ENCODE measurements at places on chromosomes 5 and 9.

DNA sequence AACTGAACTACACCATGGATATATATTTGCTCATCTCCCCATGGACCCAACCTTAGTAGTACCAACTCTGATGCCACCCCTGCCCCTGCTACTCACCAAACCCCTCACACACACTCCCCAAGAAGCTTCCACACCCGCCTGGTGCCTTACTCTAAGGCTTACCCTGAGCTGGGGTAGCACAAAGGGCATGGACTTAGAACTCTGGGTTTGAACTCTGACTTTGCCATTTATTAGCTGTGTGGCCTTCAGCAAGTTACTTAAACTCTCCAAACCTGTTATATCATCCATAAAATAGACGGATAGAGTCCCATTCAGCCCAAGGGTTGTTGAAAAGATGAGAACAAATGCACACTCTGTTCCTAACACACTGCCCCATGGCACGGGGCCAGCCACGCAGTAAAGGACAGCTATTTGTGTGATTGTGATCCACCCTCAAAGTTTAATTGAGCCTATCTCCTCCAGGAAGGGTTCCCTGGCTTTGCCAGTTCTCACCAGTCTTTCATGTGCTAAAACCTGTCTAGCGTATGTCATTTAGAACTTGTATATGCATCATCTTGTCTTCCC is 111.0 kb downstream of the KLHL3 start:
- no peak for DNase-seq

DNA sequence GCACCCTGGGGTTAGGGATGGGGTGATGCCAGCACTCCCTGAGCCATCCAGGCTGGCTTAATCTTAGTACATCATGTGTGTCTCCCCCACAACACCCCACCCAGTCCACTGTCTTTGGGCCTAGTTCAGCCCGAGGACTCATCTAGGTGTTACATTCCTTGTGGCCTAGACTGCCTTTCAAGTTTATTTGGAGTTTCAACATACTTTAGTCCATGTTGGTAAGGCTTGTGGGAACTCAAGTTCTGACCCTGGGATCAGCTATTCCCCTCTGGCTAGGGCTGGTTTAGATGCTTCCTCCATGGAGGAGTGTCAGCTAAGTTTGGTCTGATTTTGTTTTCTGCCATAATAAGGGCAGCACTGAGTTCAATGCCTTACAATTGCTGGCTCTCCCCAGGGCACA is 302.4 kb downstream of the SMARCA2 start:
- no peak for DNase-seq

- DNase-seq = no peak
These were observed 1478.3 kb upstream of the CDH9 start for GRCh38 chr5:28516722-28517121.

DNA sequence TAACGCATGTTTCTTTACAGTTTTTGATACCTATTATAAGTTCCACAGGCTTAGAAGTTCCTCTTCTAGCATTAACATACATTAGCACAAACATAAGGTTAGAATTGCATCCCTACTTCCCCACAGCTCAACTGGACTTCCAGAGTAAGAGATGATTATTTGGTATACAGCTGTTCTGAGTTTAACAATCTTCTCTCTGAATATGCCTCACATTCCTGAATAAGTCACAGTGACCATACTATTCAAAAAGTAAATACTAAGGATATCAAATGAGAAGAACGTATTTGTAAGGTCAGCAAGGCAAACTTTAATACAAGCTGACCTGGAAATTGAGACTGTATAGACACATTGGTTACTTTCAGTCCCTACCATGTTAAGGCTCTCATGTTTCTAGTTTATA is 21.3 kb downstream of the NR6A1 start:
- no peak for DNase-seq

DNA sequence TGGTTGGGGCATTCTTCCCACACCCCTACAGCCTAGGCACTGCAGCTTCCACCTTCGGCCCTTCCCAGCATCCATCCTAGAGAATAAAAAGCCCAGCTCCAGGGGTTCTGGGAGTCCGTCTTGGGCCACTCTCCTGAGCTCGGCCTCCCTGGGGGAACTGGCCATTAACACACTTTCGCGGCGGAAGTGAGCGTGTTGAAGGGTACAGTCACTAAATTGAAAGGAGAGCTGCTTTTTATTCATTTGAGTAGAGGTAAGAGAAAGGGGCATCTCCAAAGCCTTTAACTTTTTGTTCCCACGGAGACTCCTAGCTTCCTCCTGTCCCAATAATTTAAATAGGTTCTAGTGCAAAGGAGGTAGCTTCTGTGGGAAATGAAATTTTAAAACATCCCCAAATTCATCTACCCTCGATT is 31.0 kb upstream of the NFIB start:
- DNase-seq = no peak

DNA sequence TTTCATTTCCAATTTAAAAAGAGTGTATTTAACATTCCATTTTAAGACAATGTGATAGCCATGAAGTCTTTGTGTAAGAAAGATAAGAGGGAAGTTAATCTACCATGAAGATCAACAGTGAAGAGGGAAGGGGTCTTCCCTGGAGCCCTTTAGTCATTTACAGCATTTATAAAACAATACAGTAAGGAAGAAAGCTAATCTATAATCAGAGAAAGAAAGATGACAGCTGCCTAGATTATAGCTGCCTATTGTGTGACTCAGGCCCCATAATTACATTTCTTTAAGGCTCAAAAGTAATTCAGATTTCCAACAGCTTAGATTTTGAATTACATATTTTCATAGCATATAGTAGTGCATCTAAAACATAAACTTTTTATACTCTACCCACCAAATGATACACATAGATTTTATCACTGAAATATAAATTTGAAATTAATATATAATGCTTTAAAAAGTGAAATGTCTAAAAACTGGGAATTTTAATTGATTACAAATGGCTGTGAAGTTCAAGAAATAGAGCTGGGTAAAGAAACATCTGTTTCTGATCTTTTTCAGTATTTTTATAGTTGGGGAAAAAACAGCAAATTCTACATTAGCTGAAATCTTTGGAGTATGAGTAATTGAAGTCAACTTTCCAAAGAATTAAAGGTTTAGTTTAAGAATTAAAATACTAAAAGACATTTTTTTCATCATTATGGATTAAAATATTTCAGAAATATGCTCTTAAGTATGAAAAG is 89.6 kb downstream of the RIC1 start:
- no peak for DNase-seq

- DNase-seq = no peak
These were observed 79.0 kb upstream of the TMEM252 start for GRCh38 chr9:68619636-68620035.

GRCh38 chr5:68251804-68252522 is 36.4 kb downstream of the PIK3R1 start:
- no peak for DNase-seq

- DNase-seq = peak; percentile 44
These were observed at the start of gene FAM169A for GRCh38 chr5:74865804-74866595. Gene FAM169A, minus strand, starts transcription at chr5:74866387. Its CDS starts 24,711 bp downstream, at chr5:74841676.

DNA sequence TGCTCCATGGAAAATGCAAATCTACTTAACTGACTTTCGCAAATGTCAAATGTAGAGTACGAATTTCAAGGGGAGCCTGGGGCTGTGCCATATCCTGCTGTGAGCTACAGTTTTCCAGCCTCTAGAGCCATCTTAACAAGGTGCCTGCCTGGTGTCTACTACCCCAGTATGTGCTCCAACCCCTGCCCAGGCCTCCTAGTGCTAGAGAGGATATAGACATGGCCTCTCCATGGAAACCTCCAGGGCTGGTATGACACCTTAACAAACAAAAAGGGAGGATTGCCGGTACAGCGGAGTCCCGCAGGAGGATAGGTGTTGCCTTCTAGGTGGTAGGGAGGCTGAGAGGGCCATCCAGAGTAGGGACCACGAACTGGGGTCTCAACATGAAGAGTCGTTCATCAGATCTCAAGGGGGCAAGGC is 13.6 kb upstream of the IL3 start:
- DNase-seq = no peak

DNA sequence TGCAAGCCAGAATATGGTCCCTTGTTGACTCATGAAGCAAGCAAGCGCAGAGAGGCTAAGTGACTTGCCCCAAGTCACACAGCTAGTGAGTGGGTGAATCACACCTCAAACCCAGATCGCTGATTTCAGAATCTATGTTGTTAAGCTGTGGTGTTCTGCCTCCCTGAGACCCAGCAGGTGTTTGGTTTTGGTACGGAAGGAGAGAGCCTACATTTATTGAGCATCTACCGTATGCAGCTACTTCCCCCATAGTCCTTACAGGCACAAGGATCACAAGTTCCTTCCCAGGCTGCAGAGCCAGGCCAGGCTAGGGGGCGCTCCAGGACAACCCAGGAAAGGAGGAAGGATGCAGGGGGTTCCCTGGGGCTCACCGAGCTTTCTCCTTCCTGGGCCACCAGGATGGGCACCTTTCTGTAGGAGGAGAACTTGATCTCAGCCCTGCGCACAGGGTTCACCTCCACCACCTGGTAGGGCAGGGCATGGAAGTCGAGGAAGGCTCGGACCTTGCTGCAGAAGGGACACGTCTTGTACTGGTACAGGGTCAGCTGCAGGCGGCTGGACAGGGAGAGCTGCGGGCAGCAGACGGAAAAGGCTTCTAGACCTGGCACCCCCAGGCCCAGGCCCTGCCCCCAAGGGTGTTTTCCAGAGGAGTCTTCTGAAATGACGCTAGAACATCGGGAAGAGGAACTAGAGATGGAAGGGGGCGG is 2.5 kb downstream of the PTGES2 start:
- DNase-seq = peak; percentile 30

DNA sequence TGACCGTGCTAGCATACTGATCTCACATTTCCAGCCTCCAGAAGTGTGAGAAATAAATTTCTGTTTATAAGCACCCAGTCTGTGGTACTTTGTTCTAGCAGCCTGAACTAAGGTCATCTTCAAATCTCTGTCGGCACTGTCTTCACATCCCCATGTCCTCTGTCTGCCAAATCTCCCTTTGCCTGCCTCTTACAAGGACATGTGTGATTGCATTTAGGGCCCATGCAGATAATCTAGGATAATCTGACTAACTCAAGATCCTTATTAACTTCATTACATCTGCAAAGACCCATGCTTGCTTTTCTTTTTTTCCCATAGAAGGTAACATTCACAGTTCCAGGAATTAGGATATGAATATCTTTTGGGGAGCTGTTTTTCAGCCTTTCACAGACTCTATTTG is 132.7 kb downstream of the AOPEP start:
- DNase-seq = no peak

DNA sequence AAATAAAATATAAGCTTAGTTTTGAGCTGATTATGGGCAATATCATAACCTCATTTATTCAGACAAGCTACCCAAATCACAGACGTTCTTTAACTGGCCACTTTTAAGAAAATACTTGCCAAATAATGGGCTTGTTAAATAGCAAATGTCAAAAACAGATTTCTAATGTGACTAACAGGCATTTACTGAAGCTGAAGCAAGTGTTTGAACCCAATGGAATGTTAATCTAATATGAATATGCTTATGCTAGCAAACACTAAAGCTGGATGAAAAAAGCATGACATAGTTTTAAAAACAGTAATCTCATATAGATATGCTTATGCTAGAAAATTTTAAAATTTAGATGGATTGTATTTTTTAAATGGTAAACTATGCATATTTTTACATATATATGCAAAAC is 411.6 kb upstream of the PTGER4 start:
- DNase-seq = no peak

DNA sequence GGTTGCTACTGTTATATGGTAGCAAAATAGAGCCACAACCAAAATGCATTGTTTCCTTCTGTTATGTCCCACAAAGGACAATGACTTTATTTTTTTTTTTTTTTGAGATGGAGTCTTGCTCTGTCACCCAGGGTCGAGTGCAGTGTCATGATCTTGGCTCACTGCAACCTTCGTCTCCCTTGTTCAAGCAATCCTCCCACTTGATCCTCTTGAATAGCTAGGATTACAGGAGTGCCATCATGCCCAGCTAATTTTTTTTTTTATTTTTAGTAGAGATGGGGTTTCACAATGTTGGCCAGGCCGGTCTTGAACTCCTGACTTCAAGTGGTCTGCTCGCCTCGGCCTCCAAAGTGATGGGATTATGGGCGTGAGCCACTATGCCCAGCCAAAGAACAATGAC is 527.7 kb upstream of the SGCD start:
- no peak for DNase-seq

- no peak for DNase-seq
These were observed 258.7 kb upstream of the CLINT1 start for GRCh38 chr5:158117467-158118160.

- DNase-seq = no peak
These were observed 45.8 kb downstream of the TMEM167A start for GRCh38 chr5:83031381-83031780.

DNA sequence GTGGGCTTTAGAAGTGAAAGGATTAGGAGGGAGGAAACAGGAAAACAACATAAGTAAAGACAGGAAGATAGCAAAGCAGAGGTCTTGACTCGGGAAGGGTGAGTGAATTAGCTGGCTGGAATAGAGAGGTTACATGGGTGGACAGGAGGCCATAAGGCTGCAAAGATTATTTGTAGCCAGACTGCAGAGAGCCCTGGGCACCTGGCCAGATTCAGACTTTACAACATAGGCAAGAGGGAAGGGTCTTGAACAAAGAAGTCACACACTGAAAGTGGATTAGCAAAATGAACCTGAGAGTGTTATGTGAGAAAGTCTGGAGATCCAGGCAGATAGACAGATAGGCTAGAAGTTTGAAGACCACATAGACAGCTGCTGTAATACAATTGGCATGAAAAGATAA is 29.7 kb upstream of the CER1 start:
- no peak for DNase-seq

DNA sequence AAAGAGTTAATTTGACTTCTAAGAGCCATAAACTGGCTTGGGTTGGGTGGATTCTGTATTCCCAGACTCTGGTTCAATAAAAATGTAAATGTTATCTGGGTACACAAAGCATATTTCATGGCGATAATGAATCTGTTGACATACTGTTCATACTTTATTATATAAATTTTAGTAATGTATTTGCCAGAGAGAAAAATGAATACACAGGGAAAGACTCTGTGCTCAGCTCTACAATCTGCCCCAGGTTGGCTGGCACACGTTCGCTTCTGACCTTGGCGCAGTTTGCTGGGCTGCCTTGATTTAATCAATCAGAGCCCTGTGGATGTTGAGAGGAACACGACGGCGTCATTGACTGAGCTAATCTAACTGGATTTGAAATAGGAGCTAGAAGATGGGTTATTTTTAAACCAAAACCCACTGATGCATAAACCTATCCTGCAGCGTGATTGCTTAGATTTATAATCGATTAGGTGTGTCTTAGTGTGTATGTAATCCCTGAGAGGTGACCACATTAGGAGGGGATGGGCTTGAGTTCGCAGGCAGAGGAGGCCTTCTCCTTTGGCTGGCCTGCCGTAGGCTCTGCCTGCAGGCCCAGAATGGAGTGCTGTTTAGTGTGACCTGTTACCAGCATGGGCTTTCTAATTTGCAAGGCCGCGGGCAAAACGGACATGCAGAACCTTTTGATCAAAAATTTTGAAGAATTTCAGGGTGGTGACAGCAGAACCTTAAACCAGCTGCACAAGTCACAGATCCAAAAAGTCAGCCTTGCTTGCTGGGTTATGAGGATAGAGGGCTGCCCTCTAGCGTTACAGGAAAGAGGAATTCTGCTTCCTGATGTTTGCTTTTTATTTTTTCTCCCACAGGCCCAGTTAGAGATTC is 3.9 kb upstream of the ADCY2 start:
- DNase-seq = no peak
